ENCODE measurements at places on chromosomes 12 and 14.

GRCh38 chr14:72763892-72764291, 130.0 kb downstream of the DPF3 start:
- DNase-seq: no peak

GRCh38 chr12:52914576-52915121, 9.8 kb upstream of the KRT8 start:
- no peak for DNase-seq

DNA sequence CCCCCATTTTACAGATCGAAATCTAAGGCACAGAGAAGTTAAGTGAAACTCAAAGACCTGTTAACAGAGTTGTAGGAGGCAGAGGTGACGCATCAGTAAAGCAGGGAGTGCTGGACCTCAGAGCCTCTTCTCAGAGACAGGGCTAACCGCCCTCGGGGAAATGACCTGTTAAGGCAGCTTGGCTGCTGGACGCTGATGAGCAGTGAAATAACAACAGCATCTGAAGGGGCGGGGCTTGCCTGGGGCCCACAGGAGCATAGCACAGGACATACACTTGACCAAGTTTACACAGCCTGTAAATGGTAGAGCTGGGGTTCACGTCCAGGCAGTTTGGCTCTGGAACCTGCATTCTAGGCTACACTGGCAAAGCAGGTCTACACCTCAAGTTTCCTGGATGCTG, 39.3 kb downstream of the LRTM2 start:
- DNase-seq: no peak

DNA sequence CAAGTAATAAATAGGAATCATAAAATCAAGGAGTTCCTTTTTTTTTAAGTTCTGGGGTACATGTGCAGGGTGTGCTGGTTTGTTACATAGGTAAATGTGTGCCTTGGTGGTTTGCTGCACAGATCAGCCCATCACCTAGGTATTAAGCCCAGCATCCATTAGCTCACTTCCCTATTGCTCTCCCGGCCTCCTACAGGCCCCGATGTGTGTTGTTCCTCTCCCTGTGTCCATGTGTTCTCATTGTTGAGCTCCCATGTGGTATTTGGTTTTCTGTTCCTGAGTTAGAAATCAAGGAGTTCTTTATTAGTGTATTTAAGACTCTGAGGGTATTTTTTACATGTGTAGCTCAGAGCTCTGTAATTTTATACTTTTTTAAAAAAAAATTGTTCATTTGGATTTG, 86.0 kb downstream of the SCFD1 start:
- DNase-seq: no peak

DNA sequence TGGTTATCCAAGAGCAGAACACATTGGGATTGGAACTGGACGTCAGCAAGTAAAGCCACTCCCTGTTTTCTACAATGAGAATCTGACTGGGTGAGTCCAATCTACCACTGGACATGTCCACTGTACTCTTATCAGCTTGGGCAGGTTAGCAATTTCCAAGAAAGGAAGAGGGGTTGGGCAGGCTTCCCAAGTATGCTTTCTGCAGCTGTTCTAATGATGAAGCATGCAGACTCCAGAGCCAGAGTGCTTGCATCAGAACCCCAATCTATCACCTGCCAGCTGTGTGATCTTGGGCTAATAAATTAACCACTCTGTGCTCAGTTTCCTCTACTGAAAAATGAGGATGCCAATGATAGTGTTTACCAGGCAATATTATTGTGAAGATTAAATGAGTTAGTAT, 92.0 kb downstream of the EMP1 start:
- no peak for DNase-seq

DNA sequence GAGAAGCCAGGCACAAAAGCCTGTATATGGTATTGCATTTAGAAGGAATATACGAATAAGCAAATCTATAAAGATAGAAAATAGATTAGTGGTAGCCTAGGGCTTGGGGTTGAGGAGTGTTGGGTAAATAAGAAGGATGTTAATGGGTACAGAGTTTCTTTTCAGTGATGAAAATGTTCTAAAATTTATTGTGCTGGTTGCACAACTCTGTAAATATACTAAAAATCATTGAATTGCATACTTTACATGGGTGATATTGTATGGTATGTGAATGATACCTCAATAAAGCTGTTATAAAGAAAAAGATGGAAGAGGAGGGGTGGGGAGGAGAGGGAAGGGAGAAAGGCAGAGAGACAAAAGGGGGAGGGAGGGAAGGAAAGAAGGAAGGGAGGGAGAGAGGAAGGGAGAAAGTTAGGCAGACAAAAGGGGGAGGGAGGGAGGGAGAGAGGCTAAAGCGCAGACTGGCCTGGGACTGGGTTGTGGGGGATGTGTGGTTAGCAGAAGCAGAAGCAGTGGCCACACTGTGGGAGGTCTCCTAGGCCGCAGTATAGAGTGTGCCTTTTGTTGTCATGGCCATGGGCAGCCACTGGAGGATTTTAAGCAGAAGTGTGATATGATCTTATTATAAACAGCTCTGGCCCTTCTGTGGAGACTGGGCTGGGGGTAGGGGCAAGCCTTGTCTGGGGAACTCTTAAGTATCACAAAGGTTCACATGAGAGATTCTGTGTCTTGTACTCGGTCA, 73.6 kb upstream of the ELK3 start:
- DNase-seq: no peak

DNA sequence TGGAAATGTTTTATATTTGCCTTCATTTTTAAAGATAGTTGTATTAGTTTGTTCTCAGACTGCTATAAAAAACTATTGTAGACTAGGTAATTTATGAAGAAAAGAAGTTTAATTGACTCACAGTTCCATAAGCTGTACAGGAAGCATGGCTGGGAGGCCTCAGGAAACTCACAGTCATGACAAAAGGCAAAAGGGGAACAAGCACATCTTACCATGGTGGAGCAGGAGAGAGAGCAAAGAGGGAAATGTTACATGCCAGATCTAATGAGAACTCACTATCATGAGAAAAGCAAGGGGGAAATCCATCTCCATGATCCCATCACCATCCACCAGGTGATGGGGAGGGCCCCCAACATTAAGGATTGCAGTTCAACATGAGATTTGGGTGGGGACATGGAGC, 35.5 kb upstream of the UNC79 start:
- DNase-seq: no peak

DNA sequence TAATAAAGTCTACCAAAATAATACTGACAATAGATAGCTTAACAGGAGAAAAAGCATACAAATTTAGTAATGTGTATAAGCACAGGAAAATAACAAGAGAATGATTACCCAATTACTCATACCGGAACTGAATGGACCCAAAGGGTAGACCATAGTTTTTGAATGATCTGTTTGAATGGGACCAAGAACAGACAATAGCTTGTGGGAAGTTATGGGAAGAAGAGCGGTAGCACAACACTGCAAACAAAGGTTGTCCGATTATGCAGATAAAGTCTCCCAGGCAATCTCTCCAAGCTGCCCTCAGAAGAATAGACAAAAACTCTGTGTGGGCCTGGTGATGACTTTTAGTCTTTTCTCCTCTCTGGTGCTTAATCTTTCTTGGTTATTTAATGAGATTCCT, 96.6 kb upstream of the NEDD1 start:
- no peak for DNase-seq

DNA sequence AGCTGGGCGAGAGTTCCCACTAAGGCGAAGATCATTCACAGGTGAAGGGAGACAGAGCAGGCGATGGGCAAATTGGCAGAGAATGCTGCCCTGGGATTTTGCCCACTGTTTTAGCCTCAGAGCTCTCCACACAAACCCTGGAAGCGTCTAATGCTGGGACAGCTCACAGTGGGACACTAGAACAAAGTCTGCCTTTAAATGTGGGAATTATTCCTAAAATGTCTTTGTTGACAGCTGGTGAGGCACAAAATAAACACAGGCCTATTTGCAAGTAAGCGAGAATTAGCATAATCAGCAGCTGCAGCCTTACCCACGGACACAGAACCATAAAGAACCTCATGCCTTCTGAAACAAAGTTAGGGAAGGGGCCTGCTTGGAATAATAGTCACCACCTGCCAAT, 824.5 kb downstream of the AACS start:
- DNase-seq: no peak

- no peak for DNase-seq
Measured at GRCh38 chr12:23376238-23376637, 573.2 kb downstream of the SOX5 start.

GRCh38 chr12:80226576-80226975, 127.2 kb downstream of the OTOGL start:
- no peak for DNase-seq

DNA sequence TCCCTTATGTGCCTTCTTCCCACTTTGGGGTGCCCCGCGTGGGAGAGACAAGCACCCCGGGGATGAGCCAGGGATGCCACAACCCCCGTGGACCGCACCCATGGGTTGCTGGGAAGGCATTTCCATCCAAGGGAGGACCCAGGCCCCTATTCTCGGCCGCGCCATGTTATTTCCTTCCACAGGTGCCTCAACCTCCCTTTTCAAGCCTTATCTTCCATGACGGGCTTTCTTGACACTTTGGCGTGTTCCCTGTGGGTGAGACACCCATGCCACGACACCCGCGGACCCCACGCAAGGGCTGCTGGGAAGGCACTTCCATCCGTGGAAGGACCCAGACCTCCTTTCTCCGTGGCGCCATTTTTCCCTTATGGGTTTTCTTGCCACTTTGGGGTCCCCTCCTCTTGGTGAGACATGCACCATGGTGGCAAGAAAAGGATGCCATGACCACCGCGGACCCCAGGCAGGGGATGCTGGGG, 269.2 kb downstream of the ALG10 start:
- DNase-seq: no peak

DNA sequence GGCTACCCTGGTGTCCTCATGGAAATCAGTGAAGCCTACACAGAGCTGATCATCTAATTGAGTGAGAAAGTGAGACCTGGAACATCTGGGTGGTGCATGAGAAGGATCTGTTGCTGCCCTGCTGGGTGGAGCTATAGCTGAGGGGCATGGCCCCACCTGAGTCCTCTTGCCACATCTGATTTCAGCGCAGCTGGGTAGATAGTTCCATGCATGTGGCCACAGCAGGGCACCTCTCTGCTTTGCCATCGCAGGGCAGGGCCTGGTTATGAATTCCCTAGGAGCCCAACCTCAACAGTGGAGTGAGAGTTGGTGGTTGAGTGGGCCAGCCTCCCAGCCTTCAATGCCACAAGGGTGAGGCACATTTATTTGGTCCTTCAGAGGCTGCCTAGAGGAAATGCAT, 407.8 kb downstream of the BCL11B start:
- no peak for DNase-seq

DNA sequence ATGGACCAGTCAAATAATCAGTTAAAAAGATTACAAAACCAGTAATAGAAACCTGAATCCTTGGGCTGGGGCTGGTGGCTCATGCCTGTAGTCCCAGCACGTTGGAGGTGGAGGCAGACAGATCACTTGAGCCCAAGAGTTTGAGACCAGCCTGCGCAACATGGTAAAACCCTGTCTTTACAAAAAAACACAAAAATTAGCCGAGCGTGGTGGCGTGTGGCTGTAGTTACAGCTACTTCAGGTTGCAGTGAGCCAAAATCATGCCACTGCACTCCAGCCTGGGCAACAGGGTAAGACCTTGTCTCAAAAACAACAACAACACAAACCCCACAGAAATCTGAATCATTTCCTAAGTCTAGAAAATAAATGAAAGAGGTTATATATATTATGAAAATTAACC, 100.6 kb downstream of the HEATR5A start:
- no peak for DNase-seq

GRCh38 chr12:108907839-108908351, 28.0 kb downstream of the DAO start:
- DNase-seq: no peak

- DNase-seq: no peak
Measured at GRCh38 chr14:30214014-30214413, 286.4 kb upstream of the PRKD1 start.

DNA sequence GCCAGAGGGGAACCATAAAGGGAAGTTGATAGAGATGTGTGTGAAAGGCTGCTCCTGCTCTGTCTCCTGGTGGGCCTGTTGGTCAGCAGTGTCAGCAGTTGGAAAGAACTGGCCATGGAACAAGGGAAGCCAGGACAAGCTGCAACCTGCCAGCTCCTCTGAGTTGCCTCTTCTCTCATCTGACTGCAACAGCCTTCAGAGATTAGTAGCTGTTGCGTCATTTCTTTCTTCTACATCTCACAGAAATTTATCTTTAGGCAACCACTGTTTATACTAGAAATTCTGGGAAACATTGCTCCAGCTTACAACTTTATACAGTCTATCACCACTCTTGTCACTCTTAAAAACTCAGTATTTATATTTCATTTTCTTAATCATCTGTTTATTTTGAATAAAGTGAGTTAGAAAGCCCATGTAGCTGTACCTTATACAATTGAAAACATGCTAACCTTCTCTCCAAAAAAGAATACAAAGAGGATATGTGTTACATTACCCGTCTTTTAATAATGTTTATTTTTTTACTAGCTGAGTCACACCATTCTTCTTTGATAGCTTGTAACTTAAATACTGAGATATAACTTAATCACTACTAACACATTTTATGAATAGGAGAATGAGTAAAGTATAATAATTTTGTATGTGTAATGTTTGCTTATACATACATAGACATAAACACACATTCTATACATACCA, 224.2 kb downstream of the LRFN5 start:
- no peak for DNase-seq

DNA sequence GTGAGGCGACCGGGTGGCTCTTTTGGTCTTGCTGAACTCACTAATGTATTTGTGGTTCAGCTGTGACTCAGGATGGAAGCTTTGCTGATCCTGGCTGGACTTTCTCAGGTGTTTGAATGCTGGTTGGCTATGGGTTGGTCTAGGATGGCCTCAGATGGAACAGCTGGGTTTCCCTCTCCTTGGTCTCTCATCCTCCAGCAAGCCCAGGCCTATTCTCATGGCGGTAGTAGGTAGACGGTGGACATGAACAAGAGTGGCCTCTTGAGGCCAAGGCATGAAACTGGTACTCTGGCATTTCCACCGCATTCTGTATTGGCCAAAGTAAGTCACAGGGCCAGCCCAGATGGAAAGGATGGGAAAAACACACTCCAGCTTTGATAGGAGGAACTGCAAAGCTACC, 11.8 kb upstream of the POLR3B start:
- DNase-seq: peak; percentile 21

DNA sequence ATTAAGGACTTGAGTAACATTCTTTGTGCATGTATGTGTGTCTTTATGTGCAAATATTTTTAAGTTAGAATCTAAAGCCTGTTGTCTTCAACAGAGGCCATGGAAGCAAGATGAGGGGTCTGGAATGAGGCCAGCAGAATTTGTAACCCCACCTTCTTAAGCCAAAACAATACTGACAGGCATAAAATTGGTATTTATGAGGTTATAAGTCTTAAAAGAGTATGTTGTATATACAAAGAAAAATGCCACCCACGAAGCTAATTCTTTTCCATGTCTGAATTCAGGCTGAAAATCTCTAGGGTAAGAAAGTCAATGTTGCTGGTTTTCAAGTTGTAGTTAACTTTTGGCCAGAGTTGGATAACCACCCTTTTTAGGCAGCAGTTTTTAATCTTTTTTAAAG, 86.2 kb upstream of the TMTC1 start:
- DNase-seq: no peak

- DNase-seq: peak; percentile 7
Measured at GRCh38 chr14:81169711-81170103, 51.1 kb downstream of the GTF2A1 start.
